ENCODE measurements at places on chromosomes 5 and 9. TPM values are rescaled to one million over a fixed set of nuclear protein-coding genes. Genes with fewer than 3 reads are reported as not detected.

Gene BARHL1
- total RNA-seq: not detected

- no peak for DNase-seq
Measured at GRCh38 chr9:27638716-27639115, 65.4 kb upstream of the C9orf72 start.

Gene TMEM232
- 1.7 TPM for total RNA-seq

Gene FGF1
- total RNA-seq: not detected

All from CD4-positive, alpha-beta memory T cell (primary cell).